ENCODE measurements at places on chromosomes 1 and 21. TPM values are rescaled to one million over a fixed set of nuclear protein-coding genes. Genes with fewer than 3 reads are reported as not detected.

Gene VSIG8
- total RNA-seq, result not detected

Gene PTPRC
- 438 TPM for total RNA-seq

Gene LEMD1
- not detected for total RNA-seq

Gene S100A8
- total RNA-seq, result not detected

DNA sequence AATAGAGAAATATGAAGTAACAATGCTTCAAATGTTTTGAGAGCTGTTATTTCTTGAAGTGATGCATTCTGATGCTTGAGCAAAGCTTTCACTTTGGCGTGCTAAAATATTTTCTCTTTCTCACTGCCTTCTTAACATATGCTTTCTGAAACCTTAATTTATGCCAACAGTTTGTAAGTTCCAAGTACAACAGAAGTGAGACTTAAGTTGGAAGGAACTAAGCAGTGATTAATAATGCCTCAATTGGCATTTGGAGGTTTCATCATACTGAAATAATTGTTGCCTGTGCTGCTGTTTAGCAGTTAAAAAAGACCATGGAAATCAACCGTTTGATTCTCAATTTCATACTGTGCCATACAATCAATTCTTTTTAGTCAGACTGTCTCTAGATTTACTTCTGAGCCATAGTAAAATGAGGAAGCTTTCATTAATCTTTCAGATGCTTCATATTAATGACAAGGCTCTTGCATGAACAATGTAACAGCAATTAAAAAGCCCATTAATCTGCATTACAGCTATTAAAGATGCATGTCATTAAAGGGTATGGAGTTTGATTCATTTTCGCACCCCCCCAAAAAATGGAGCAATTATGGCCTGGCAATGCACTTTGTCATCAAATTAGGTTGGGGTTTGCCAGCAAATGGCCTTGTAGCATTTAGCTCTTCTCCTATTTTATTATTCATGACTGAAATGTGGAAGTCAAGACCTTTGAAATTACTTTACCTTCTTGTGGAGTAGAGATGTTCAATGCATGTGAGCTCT, 375.3 kb downstream of the USH2A start:
- H3K4me1 ChIP-seq, result no peaks in the 10 kb centered on the region
- no peak overlapping the region for H3K4me3 ChIP-seq
- no peak for DNase-seq
- H3K27me3 ChIP-seq, result no peaks in the 10 kb centered on the region
- no peak overlapping the region for H3K27ac ChIP-seq
- H3K36me3 ChIP-seq, result no peaks in the 10 kb centered on the region

GRCh38 chr1:9068981-9069325, 482 bp downstream of the SLC2A5 start:
- DNase-seq, result no peak
- H3K27ac ChIP-seq, result no peak overlapping the region
- H3K27me3 ChIP-seq, result peaks cover 11% of the 10 kb centered on the region
- no peak overlapping the region for H3K4me3 ChIP-seq
- H3K36me3 ChIP-seq, result no peaks in the 10 kb centered on the region

- no peaks in the 10 kb centered on the region for H3K36me3 ChIP-seq
- no peaks in the 10 kb centered on the region for H3K4me1 ChIP-seq
- no peak overlapping the region for H3K27ac ChIP-seq
- H3K4me3 ChIP-seq, result no peak overlapping the region
- peaks cover 4% of the 10 kb centered on the region for H3K27me3 ChIP-seq
These were observed 134.2 kb downstream of the ROR1 start for GRCh38 chr1:63908016-63908415.

DNA sequence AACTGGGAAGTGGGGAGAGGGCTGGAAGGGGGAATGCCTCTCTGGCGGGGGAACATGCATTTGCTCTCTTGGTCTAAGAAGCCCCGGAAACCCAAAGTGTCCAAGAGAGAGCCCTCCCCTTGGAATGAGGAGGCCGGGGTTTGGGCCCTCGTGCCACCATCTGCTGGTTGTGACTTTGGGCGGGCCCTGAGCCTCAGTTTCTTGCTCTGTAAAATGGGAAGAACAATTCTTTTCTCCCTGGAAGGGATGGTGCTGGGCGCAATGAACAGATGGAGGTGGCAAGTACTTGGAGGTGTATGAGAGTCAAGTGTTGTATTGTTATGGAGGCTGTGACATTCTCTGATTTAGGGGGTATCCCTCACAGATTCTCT, 69.9 kb upstream of the TARDBP start:
- DNase-seq, result no peak
- H3K4me3 ChIP-seq, result no peak overlapping the region
- H3K4me1 ChIP-seq, result peaks cover 29% of the 10 kb centered on the region
- H3K36me3 ChIP-seq, result no peaks in the 10 kb centered on the region
- H3K27me3 ChIP-seq, result peaks cover 55% of the 10 kb centered on the region
- H3K27ac ChIP-seq, result no peak overlapping the region

GRCh38 chr1:31879981-31880608, 58.1 kb downstream of the PTP4A2 start:
- peaks cover 2% of the 10 kb centered on the region for H3K27me3 ChIP-seq
- DNase-seq, result no peak
- H3K27ac ChIP-seq, result no peak overlapping the region
- peaks cover 1% of the 10 kb centered on the region for H3K36me3 ChIP-seq
- H3K4me3 ChIP-seq, result no peak overlapping the region

GRCh38 chr1:119316870-119317416, 51.6 kb upstream of the HAO2 start:
- no peak overlapping the region for H3K27ac ChIP-seq
- H3K36me3 ChIP-seq, result no peaks in the 10 kb centered on the region
- H3K4me1 ChIP-seq, result peaks cover 2% of the 10 kb centered on the region

DNA sequence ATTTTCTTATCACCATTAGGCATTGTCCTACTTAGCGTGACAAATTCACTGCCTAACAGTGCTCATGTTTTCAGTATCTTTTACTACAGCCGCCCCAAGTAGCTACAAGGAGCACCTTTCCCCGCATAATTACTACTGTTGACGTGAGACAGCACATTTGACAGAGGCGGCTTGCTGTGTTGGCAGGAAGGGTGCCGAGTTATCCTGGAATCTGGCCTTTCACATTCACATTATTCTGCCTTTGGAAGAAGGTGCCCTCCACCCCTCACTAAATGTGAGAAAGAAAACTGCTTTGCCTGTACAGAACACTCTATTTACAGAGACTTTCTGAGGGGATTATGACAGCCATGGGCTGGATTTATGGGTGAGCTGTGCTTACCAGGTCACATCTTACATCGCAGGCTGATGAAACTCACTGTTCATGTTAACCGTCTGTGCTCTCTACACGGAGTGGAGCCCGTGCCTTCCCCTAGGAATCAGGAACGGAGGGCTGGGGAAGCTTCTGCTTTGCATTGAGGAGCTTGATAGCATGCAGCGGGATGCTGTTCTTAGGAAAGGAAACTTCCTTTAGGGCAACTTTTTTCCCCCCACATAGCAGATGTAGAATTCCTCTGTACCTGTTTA, 148.0 kb upstream of the ZRANB2 start:
- no peaks in the 10 kb centered on the region for H3K27me3 ChIP-seq
- no peak overlapping the region for H3K27ac ChIP-seq
- H3K4me1 ChIP-seq, result no peaks in the 10 kb centered on the region
- H3K4me3 ChIP-seq, result no peak overlapping the region

DNA sequence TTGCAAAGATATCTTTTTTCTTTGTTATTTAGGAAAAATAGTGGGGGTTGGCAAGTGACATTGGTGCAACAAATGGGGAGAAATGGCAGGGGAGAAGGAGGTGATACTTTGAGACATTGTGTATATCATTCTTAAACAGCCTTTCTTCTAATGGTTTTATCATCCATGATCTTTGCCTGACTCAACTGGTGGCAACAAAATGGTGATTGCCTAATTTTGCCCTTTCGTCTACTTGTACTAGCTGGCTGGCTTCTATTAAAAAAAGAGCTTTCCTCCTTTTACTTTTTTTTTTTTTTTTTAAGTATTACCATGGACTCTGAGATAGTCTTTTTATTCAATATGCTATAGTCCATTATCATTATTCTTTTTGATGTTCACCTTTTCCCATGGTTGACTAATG, 27.7 kb downstream of the DESI2 start:
- no peak overlapping the region for H3K4me3 ChIP-seq
- no peak for DNase-seq
- no peaks in the 10 kb centered on the region for H3K27me3 ChIP-seq
- H3K27ac ChIP-seq, result no peak overlapping the region

- H3K4me3 ChIP-seq, result no peak overlapping the region
- H3K36me3 ChIP-seq, result peaks cover 8% of the 10 kb centered on the region
- H3K27me3 ChIP-seq, result no peaks in the 10 kb centered on the region
- H3K4me1 ChIP-seq, result peaks cover 5% of the 10 kb centered on the region
- no peak for DNase-seq
- H3K27ac ChIP-seq, result no peak overlapping the region
These were observed 269.0 kb downstream of the LTN1 start for GRCh38 chr21:28723646-28724045.

All from activated CD4-positive, alpha-beta T cell treated with anti-CD3 and anti-CD28 coated beads, Interleukin-2, amount 10 ng/mL, durations not matched to agents 24 days and 14 days (primary cell).